Activated naive CD8-positive, alpha-beta T cell treated with anti-CD3 and anti-CD28 coated beads for 36 hours (primary cell): ENCODE measurements at places on chromosomes 4 and X. TPM values are rescaled to one million over a fixed set of nuclear protein-coding genes. Genes with fewer than 3 reads are reported as not detected.

DNA sequence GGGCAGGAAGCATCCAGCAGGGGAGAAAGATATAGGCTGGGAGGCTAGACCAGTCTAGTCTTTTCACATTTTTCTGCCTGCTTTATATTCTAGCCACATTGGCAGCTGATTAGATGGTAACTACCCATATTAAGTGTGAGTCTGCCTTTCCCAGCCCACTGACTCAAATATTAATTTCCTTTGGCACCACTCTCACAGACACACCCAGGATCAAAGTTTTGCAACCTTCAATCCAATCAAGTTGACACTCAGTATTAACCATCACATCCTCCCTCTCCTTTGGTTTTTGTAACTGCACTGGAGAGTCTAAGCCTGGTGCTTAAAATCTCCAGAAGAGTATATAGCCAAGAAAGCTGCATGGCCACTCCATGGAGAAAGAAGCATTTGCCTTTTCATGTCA lies 560.4 kb downstream of the GRXCR1 start:
- DNase-seq = no peak
- H3K4me1 ChIP-seq = no peaks in the 10 kb centered on the region
- H3K4me3 ChIP-seq = no peak overlapping the region
- H3K27ac ChIP-seq = no peak overlapping the region

- H3K27ac ChIP-seq = no peak overlapping the region
- H3K36me3 ChIP-seq = no peaks in the 10 kb centered on the region
- no peaks in the 10 kb centered on the region for H3K4me1 ChIP-seq
- H3K4me3 ChIP-seq = no peak overlapping the region
These were observed 154.2 kb upstream of the HAND2 start for GRCh38 chr4:173684223-173684622.

DNA sequence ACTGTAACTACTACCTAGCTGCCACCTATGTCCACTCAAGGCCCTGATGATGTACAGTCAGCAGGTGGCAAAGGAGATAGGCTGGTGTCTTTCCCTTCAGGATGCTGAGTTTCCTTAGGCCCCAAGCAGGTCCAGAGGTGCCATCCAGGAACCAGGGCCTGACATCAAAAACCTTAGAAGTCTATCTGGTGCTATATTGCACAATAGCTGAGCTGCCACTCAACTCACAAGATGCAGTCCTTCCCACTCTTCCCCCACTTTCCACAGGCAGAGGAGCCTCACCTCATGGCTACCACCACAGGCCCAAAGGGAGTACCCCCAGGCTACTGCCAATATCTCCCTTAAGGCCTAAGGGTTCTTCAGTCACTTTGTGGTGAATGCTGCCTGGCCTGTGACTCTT lies 83.9 kb upstream of the ZNF827 start:
- no peak overlapping the region for H3K4me3 ChIP-seq
- H3K27me3 ChIP-seq = peaks cover 32% of the 10 kb centered on the region
- peaks cover 2% of the 10 kb centered on the region for H3K4me1 ChIP-seq

GRCh38 chr4:114226968-114227760 lies 247.7 kb upstream of the ARSJ start:
- H3K27me3 ChIP-seq = peaks cover 5% of the 10 kb centered on the region
- H3K4me1 ChIP-seq = no peaks in the 10 kb centered on the region
- H3K27ac ChIP-seq = no peak overlapping the region
- no peaks in the 10 kb centered on the region for H3K36me3 ChIP-seq
- H3K4me3 ChIP-seq = no peak overlapping the region
- no peak for DNase-seq

DNA sequence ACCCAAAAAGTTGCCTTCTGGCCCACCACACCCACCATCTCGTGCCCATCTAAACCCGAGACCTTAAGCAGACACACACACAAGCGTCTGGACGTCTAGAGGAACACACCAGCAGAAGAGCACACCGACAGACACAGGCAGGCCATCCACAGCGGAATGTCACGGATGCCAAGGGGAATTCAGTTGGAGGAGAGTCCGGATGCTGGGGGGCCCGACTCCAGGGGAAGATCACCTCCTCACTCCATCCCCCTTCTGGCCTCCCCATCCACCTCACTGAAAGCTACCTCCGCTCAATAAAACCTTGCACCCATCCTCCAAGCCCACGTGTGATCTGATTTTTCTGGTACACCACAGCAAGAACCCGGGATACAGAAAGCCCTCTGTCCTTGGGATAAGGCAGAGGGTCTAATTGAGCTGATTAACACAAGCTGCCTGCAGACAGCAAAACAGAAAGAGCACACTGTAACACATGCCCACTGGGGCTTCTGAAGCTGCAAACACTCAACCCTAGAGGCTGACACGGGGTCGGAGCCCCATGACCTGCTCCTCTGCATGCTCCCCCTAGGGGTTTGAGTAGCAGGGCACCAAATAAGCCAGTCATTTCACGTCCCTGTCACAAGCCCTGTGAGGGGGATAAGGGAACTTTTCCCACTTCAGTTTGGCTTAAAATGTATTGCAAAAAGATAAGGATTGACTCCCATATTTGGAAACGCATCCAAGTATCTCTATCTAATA lies 339.6 kb upstream of the PCDH10 start:
- H3K36me3 ChIP-seq = no peaks in the 10 kb centered on the region
- no peak overlapping the region for H3K4me3 ChIP-seq

DNA sequence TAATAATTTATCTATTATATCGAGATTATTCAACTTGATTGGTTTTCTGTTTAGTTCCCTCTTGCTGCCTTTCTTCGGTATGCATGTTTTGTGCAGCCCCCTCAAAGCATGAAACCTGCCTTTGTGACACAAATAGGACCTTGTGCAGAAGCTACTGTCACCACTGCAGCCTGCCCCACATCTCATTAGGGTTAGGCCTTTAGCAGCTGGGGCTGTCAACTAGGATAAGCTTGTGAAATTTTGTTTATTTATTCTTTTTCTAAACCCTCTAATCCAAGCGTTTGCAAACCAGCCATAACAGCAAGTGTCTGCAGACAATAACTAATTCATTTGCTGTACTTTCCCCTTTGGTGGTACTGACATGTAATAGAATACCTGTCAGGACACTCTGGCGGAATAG lies 258.9 kb downstream of the RCHY1 start:
- DNase-seq = no peak
- no peaks in the 10 kb centered on the region for H3K36me3 ChIP-seq
- H3K27ac ChIP-seq = no peak overlapping the region
- no peaks in the 10 kb centered on the region for H3K4me1 ChIP-seq
- no peaks in the 10 kb centered on the region for H3K27me3 ChIP-seq

DNA sequence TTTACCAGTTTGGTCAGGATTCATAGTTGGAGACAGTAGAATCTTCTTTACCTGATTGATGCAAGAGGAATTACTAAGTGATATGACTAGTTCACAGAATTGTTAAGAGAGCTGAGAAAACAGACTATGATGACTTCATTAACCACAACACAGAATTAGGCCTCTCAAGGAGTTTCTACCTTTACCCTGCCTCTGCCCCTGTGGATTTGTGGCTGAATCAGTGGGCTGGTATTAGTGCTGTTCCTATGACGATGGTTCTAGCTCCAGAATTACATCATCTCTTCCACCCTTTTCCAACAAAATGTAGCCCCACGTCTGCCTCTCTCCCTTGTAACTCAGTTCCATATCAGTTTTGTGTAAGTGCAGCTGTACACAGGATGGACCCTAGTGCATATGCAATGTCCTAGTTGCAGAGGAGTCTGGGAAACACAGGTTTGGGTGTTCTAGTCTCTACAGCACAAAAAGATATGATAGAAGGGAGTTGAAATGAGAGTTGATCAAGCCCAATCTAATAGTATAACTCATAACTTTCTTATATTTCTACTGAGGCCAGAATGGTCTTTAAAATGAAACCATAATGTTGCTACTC lies 99.3 kb downstream of the ANXA5 start:
- no peak overlapping the region for H3K27ac ChIP-seq
- H3K36me3 ChIP-seq = no peaks in the 10 kb centered on the region
- H3K4me3 ChIP-seq = no peak overlapping the region
- peaks cover 8% of the 10 kb centered on the region for H3K4me1 ChIP-seq

Gene DSPP
- not detected for total RNA-seq

- no peak overlapping the region for H3K27ac ChIP-seq
- no peaks in the 10 kb centered on the region for H3K27me3 ChIP-seq
- peak; percentile 34 for DNase-seq
- no peaks in the 10 kb centered on the region for H3K36me3 ChIP-seq
These were observed 26.8 kb upstream of the TMEM184C start for GRCh38 chr4:147590249-147590920.

Gene SPANXB1
- not detected for total RNA-seq

DNA sequence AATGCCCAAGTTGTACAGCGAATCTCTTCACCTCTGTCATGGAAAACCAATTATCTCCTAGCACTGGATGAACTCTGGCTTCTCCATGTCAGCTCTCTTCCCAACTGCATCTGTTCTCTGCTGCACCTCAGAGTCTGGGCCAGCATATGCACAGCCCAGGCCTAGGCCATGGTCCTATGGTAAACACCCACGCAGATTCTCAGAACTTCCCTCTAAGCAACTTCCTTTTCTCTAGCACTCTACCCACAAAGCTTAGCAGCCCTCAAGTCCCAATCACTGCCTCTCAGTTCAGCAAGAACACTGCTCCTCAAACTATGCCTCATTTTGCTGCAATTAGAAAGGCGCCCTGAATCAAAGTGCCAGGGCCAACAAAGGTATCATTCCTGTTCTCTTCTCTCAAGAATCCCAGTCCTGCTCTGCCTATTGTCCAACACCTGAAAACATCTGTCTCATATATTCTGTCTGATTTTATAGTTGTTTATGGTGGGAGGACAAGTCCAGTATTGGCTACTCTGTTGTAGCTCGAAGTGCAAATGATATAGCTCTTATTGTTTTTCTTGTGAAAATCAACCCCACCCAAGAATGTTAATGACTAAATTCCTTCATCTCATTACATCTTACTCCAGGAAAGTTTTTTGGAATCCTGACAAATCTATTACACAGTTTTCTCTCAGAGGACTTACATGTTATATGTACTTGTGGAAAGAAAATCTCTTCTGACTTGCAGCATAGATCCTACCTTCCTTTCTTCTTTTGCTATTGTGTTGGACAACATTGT lies 85.4 kb downstream of the DCHS2 start:
- H3K4me3 ChIP-seq = no peak overlapping the region
- no peaks in the 10 kb centered on the region for H3K36me3 ChIP-seq
- no peaks in the 10 kb centered on the region for H3K4me1 ChIP-seq
- H3K27ac ChIP-seq = no peak overlapping the region
- peaks cover 22% of the 10 kb centered on the region for H3K27me3 ChIP-seq

DNA sequence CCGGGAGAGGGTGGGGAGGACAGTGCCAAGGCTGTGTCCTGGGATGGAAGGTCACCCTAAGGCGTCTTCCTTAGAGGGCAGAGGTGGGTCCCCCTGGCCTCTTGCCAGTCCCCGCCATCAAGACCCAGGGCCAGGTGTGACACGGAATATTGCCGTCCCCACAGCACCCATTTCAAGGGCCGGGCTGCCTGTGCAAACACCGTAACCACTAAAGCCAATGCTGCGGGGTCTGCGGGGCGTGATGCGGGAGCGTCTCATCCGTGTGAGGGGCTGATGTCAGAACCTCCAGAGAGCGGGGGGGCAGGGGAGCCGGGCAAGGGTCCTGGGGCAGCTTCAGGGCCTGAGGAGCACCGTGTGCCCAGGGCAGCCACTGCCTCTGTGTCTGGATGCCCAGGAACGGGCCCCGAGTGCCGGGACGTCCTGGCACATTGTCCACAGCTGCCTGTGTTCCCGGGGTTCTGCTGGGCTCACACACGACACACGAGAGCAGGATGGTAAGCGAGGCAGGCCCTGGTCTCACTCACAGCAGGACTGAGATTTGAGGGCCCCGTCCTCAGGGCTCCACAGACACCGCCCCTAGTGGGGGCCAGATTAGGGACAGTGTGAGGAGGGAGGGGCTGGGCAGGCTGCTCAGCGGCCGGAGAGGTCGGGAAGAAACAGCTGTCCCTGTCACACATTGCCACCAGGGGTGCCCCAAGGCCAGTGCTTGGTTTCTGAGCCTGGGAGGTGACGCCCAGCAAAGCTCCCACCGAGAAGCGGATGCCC lies 29.2 kb downstream of the NKX1-1 start:
- H3K4me3 ChIP-seq = no peak overlapping the region
- H3K27ac ChIP-seq = no peak overlapping the region
- peaks cover 3% of the 10 kb centered on the region for H3K36me3 ChIP-seq
- no peaks in the 10 kb centered on the region for H3K27me3 ChIP-seq

- no peak for DNase-seq
- H3K27me3 ChIP-seq = no peaks in the 10 kb centered on the region
- H3K4me3 ChIP-seq = no peak overlapping the region
- H3K4me1 ChIP-seq = no peaks in the 10 kb centered on the region
These were observed 473.5 kb upstream of the FAM241A start for GRCh38 chr4:111671756-111672155.

GRCh38 chr4:139300431-139301112 lies 733 bp upstream of the NAA15 start:
- peak overlapping the region; percentile 97 for H3K4me3 ChIP-seq
- peaks cover 46% of the 10 kb centered on the region for H3K4me1 ChIP-seq
- peak overlapping the region; percentile 99 for H3K27ac ChIP-seq
- H3K27me3 ChIP-seq = no peaks in the 10 kb centered on the region
- peaks cover 35% of the 10 kb centered on the region for H3K36me3 ChIP-seq
